Right cardiac atrium (tissue), 5 donors: ENCODE measurements at places on chromosomes 16 and 17. TPM values are rescaled to one million over a fixed set of nuclear protein-coding genes. Genes with fewer than 3 reads are reported as not detected.

- no peak for DNase-seq
Measured at GRCh38 chr17:14942526-14943190, 322.5 kb downstream of the PMP22 start.

DNA sequence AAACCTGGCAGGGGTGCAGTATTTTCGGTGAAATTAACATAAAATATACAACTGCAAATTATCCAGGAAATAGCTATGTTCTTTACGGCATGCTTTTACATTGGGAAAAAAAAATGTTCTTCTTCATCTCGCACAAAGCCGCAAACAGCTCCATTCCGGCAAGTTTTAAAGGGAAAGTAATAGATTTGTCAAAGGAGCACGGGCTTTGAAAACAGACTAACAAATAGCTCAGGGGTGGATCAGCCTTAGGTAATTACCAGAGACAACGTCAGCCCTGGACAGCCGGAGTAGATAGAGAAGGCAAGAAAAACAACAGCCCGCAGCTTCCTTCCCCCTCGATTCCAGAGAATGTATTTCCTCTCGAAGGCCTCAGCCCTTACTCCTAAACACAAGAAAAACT is 222.5 kb downstream of the C16orf78 start:
- DNase-seq: no peak

- DNase-seq: peak; percentile 55
Measured at GRCh38 chr16:2472885-2473445, 1.9 kb downstream of the NTN3 start.

DNA sequence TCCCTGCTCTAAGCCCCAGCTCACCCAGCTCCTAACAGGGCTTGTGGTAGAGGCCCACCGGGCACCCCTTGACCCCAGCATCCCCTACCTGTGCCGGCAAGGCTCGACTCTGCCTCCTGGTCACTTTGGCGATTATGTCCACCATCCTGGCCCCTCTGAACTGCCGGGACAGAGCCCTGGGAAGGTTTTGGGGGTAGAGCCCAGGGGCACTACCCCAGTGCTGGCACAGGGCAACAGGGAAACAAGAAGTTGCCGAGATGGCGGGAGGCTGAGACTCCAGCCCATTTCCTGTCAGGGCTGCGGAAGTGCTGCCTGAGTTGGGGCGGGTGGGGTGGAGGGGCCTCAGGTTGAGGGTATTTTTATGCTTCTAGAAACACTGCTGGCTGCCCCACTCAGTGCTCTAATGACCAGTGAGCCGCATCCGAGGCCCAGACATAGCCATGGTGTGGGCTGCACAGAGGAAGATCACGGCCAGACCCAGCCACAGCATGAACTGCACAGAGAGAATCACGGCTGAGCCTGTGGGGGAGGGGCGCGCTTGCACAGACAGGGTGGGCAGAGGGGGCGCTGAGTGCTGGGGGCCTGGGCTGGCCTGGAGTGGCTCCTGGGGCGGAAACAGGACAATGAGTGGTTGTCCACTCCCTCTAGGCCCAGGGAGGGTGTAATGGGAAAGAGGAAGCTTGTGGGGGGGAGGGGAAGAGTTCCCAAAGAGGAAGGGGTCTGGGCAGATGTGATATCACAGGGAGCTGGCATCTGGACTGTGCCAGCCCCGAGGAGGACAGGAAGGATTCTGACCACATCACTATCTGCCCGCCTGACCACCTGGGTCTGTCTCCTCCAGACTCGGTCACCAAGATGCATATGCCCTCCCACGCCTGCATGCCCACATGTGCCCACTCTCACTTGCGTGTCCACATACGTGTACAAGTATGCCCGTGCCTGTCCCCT is 22.3 kb downstream of the ARHGAP27 start:
- peak; percentile 12 for DNase-seq

DNA sequence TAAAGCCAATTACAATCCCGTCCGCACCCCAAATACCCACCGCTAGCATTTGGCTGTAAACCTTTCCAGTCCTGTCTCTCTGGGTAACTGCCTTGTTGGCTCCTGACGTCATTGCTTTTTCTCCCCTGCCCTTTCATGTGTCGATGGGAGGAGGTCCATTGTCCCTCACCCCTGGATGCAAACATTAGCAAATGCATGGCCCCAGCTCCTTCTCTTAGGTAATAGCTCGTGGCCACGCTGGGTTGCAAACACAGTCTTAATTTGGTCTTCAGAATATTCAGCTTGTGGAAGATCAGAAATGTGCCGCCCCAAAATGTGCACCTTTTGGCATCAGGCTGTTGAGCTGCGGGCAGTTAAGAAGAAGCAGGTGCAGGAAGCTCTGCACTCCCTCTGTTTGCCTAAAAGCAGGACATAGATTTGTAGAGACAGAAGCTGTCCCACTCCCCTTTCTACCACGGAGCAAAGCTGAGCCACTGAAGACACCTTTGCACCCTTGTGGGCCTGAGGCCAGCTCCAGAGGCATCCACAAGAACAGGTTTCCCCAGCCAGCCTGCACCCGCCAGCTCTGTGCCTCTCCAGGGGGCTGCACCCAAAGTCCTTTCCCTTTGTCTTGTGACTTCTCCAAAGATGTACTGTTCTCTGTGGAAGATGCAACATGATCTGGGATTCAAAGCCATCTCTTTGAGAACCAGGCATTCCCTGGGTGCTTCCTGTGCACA is 127.3 kb downstream of the MGAT5B start:
- no peak for DNase-seq

- DNase-seq: no peak
Measured at GRCh38 chr16:47574091-47575054, 113.2 kb downstream of the PHKB start.

DNA sequence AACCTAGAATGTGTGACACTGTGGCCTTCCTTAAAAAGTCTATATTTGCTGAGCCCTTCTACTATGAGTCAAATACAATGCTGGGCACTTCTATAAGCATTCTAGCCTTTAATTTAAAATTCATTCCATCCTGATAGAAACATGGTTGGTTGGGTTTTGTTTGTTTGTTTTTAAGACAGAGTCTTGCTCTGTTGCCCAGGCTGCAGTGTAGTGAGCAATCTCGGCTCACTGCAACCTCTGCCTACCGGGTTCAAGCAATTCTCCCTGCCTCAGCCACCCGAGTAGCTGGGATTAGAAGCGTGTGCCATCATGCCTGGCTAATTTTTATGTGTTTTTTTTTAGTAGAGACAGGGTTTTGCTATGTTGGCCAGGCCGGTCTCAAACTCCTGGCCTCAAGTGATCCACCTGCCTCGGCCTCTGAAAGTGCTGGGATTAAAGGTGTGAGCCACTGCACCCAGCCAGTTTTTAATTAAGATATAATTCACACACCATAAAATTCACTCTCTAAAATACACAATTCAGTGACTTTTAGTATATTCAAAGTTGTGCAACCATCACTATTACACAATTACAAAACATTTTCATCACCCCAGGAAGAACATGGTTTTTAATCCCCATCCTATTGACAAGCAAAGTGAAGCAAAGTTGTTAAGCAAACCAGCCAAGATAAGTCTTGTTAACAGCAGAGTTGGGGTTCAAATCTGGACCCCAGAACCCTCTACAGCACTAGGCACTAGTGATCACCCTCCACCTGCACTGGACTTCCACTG is 42.8 kb downstream of the CMTM4 start:
- no peak for DNase-seq

GRCh38 chr16:18783430-18784341 is 6.4 kb downstream of the RPS15A start:
- no peak for DNase-seq

- DNase-seq: no peak
Measured at GRCh38 chr17:49931416-49932137, 37.4 kb upstream of the DLX4 start.

GRCh38 chr17:72025113-72025512 is 95.7 kb upstream of the SOX9 start:
- no peak for DNase-seq

DNA sequence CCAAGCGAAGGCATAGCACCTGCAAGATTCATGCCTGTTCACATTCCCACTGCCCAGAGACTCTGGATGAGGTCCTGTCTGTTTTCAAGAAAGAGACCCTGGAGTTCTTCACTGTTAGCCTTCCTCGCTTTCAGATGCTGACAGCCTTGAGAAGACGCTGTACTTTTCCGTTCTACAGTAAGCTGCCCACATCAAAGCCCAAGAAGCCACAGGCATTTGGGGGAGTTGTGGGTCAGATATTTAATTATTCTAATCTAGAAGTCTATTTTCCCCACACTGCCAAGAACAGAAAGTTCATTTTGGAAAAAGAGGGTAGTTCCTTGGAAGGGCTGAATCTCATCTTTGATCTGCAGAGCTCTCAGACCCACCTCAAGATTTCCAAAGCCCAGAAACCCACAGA is 127.9 kb downstream of the AXIN2 start:
- no peak for DNase-seq

GRCh38 chr17:81907219-81908145 is 3.7 kb downstream of the PCYT2 start:
- no peak for DNase-seq

DNA sequence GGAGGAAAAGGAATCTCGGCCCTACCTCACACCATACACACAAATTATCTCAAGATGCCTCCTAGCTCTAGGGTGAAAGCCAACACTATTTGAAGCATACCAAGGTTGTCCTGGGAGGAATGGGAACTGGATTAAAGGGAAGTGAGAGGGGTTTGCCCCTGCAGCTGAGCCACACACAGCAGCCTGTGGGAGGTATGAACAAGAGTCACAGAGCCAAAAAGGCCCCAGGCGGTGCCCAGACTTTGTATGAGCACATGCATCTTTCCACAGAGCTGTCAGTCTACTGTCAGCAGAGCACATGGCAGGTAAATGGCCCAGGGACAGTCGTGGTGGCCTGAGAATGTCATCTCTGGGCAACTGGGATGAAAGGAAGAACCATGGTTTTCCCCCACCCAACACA is 31.0 kb upstream of the RCVRN start:
- no peak for DNase-seq

DNA sequence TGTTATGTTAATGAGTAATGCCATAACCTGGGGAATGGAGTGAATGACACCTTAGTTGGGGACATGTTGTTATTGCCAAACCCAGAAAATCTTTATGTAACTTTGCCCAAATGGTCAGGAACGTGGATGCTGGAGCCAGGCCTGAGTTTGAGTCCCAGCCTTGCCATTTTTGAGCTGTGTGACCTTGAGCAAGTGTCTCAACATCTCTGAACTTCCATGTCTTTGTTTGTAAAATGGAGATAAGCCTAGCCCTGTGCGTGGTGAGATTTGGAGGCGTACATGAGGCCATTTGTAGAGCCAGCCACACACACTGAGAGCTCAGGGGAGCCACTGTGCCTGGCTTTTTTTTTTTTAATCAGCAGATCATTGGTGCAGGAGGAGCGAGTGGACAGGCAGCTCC is 247.3 kb downstream of the FOXL1 start:
- no peak for DNase-seq

DNA sequence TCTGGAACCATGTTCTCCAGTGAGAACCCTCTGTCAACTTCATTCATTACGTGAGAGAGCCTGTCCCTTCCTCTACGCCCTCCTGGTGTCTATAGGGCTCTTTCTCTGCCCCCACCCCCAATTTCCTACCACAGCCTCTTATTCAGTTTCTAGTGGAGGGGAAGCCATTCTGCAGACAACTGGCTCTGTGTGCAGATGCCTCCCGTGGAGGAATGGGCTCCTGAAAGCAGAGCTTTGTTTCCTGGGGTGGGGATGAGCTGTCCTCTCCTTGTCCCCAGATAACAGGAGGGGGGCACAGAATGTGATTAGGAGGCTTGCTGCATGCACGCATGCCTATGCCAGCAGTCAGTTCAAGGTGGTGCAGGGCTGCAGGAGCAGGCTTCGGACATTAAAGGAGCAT is 31.6 kb downstream of the MMP15 start:
- no peak for DNase-seq

- DNase-seq: no peak
Measured at GRCh38 chr17:34499576-34499975, 79.8 kb upstream of the TMEM132E start.

DNA sequence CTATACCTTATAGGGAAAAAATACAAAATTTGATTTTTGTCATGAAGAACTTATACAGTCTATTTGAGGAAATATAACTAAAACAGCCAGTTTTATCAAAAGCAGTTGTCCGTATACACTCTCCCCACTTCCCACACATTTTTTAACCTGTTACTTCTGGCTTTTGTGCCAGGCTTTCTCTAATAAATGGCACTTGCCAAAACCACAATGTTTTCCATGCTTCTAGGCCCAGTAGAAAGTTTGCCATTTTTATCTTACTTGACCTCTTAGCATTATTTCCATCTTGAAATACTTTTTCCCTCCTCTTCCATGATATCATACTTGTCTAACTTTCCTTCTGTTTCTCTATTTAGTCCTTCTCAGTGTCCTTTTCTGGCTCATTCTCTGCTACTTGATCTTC is 38.8 kb downstream of the EFCAB5 start:
- no peak for DNase-seq

GRCh38 chr17:41910701-41911391 is 7.9 kb downstream of the ACLY start:
- DNase-seq: no peak

- peak; percentile 91 for DNase-seq
Measured at GRCh38 chr17:72120642-72121163, at the start of gene SOX9. Gene SOX9 (plus strand): TSS chr17:72121020. CDS start chr17:72121392, 372 bp downstream.

CEP295NL gene
- 1.1 TPM for total RNA-seq

NKIRAS2 gene
- 39.1 TPM for total RNA-seq

PRR15L gene
- not detected for total RNA-seq

SGCA gene
- 134 TPM for total RNA-seq

PDILT gene
- not detected for total RNA-seq

CD7 gene
- total RNA-seq: 0.31 TPM
